Smooth muscle cell of the coronary artery (primary cell): ENCODE measurements at places on chromosomes 11 and 22. TPM values are rescaled to one million over a fixed set of nuclear protein-coding genes. Genes with fewer than 3 reads are reported as not detected.

CD248 gene
- total RNA-seq = 2.6 and 108 TPM in 2 replicates

OR2D2 gene
- total RNA-seq = 0.15 TPM in 1 of 2 replicates, not detected in the other

DPP3 gene
- 28.5 and 67.1 TPM in 2 replicates for total RNA-seq

LDHAL6A gene
- not detected in 2 replicates for total RNA-seq

SPTBN2 gene
- total RNA-seq = 0.94 and 9.2 TPM in 2 replicates

CYTH4 gene
- 0.08 and 0.23 TPM in 2 replicates for total RNA-seq

PGM2L1 gene
- total RNA-seq = 1.3 and 11.4 TPM in 2 replicates

APOBEC3H gene
- 0.70 TPM in 1 of 2 replicates, not detected in the other for total RNA-seq

ZDHHC24 gene
- total RNA-seq = 6.8 and 9.9 TPM in 2 replicates

ANKK1 gene
- under 0.01 and 0.12 TPM in 2 replicates for total RNA-seq

KCNE3 gene
- 0.15 and 16.1 TPM in 2 replicates for total RNA-seq

SHISAL1 gene
- total RNA-seq = 2.5 and 6.5 TPM in 2 replicates

KCNA4 gene
- under 0.01 and 0.59 TPM in 2 replicates for total RNA-seq

CRACR2B gene
- total RNA-seq = 0.45 and 0.70 TPM in 2 replicates

ZP1 gene
- 0.12 TPM in 1 of 2 replicates, not detected in the other for total RNA-seq
